Non-pigmented ciliary epithelial cell (primary cell): ENCODE measurements at places on chromosomes 11 and 22.
A peak's percentile ranks its signal among the peaks of the same experiment; 100 is the strongest.

DNA sequence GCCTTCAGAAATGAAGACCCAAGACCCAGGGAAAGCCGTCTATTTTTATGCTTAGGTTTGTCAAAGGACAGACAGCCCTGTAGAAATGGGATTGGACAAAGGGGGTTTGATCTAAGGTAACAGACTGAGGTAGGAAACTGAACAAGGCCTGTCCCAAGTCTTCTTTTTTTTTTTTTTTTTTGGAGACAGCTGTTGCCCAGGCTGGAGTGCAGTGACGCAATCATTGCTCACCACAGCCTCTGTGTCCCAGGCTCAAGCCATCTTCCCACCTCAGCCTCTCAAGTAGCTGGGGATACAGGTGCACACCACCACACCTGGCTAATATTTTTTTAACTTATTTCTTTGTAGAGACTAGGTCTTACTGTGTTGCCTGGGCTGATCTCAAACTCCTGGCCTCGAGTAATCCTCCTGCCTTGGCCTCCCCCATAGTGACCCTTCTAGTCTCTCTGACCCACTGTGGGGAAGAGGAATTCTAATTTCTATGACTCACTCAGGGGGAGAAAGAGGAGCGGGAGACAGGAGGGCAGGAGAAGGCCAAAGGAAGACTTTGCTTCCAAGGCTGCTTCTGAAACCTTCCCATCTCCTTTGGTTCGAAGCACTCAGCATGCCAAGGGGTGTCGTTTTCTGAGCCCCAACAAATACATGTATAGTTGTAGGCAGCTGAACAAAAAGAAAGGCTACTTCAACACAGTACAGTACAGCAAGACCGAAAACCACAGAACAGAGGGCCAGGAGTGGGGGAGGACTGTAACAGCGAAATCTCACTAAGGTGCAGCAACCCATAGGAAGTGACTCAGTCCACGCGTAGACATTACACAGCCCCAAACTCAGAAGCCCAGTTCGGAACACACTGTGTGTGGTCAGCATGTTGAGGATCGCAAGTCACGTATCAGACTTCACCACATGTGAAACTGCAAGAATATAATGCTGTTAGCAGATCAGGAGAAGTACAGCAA, 872 bp downstream of the TMA7B start:
- peak; percentile 99 for DNase-seq

GRCh38 chr11:132811649-132812048, 720.7 kb downstream of the OPCML start:
- DNase-seq, result no peak

DNA sequence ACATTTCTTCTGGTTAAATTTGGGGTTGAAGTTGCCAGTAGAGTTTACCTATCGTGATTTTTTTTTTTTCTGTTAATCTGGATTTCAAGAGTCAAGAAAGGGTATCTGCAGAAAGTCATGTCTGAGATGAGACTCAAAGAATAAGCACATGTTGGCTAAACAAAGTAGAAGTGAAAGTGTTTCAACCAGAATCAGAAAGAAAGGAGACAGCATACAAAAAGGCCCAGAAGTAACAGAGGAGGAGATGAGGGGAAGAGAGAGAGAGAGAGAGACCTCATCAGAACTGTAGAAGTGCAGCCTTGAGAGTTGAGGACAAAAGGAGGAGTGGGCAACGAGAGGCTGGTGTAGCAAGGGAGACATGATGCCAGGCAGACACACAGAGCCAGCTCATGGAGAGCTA, 54.9 kb downstream of the SVIP start:
- no peak for DNase-seq

DNA sequence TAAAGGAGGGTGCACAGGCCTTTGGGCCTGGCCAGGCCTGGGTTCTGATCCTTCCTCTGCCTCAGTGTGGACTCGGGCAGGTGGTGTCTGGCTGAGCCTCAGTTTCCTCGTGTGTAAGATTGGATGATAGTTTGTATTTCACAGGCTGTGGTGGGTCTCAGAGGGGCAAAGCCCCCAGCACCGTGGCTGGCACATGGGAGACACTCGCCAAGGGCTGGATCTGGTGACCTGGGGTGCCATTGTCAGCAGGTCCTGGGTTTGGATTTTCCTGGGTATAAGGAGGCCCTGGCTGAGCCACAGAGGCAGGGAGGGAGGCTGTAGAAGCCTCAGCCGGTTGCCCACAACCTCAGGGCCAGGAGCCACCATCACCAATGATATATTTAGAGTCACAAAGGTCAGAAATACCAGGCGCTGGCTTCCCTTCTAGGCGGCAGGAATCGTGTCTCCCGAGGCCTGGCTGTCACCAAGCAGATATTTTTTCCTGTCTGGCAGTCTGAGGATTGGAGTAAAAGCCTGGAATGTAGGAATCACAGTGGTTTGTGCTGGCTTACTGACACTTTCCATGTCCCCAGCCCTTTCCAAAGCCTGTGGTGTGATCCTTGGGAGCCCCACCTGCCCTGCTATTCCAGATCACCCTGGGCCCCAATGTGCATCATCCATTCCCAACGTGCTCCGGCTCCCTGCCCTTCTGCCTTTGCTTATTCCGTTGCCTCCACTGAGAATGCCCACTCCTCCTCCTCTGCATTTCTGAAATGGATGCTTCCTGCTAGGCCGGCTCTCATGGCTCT, 15.6 kb downstream of the KCNC1 start:
- no peak for DNase-seq

GRCh38 chr22:17902960-17903359, 121.4 kb downstream of the MICAL3 start:
- DNase-seq, result no peak

GRCh38 chr22:38017272-38017920, 33.0 kb upstream of the SOX10 start:
- no peak for DNase-seq

- DNase-seq, result no peak
Measured at GRCh38 chr11:72309641-72310040, 65.7 kb upstream of the PHOX2A start.

GRCh38 chr22:20852076-20852475, 6.5 kb downstream of the PI4KA start:
- DNase-seq, result no peak

- no peak for DNase-seq
Measured at GRCh38 chr11:44750551-44751465, 24.0 kb downstream of the TSPAN18 start.

DNA sequence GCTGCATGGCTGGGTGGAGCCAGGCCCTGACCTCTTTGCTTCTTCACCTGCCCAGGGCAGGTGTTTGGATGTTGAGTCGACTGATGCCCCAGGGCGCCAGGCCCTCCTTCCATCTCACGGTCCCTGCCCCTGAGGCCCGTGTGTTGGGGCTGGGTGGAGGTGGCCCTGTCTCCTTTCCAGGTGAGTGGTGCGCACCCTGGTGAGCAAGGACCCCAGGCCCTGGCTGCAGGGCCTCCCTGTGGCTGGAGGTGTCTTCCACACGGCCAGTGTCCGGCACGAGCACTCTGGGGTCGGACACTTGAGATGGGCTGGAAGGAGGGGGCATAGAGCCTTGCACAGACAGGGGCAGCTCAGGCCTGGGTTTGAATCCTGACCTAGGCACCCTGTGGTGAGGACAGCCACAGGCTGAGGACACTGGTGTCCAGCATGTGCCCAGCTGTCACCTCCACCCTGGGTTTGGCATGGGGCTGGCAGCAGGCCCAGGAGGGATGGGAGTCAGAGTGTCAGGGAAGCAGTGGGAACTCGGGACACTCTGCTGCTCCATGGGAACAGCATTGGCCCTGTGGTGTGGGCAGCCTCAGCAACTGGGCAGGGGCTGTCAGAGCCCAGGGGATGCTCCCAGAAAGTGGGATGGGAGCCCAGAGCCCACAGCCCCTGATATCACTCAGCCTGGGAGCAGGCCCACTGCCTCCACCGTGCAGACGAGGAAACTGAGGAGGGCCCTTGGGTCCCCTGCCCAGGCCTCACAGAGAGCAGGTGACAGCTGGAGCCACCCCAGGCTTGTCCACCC, 37.1 kb upstream of the CCDC188 start:
- DNase-seq, result no peak

DNA sequence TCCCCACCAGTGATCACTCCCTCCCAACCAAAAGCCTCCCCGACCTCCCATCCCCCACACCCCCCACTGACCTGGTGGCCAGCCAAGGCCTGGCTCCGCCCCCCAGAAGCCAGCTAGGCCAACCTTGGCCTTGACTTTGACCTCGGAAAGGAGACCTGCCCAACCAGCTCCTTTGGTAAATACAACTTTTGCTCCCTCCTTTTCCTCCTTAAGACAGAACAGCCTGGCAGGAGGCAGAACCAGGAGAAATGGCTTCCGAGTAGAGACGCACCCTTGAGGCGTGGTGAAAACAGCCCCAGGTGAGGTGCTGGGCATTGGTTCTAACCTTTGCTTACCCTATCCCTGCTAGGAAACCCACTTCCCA, 27.0 kb downstream of the PLEKHA7 start:
- no peak for DNase-seq

DNA sequence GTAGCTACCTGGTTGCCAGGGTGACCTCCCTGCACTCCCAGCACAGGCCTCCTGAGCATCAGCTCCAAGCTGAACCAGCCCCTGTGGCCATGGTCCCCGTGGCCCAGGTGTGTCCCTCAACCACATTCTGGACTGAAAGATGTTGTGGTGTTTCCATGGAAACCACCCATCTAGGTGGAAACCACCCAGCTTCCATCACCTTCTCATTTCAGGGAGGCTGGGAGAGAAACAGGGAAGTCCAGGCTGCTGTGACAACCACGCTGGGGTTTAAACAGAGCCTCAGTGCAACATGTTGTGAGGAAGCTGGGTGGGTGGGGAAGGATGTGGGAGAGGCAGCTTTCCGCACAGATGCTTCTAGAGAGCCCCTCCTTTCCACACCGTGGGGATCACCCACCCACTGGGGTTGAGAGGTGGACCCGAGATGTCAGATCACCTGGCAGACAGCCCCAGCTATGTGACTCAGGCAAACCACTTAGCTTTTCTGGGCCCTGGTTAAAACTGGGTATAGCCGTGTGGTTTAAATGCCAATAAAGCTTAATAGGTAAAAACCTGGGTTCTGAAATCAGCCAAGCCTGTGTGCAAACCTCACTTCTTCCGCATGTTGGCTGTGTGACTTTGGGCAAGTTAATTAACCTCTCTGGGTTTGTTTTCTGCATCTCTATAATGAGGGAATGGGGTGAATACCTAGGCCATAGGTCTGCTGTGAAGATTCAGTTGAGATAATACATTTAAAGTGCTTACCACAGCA, 46.4 kb downstream of the CD82 start:
- DNase-seq, result no peak

DNA sequence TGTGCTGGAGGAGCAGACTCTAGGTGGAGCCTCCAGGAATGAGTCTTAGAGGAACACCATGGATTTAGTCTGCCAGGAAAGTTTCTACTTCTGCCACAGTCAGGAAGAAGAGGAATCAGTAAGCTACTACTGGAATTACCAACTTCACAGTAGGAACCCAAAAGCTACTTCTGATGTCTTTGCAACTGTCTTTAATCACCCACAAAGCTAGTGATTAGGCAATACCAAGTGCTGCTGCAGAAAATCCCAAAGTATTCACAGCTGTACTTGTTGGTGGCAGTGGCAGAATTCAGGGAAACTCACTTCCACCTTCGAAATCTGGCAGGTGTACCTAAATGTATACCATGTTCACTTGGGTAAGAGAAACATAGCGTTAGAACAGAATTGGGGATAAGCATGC, 264.5 kb upstream of the SORL1-AS1 start:
- no peak for DNase-seq

DNA sequence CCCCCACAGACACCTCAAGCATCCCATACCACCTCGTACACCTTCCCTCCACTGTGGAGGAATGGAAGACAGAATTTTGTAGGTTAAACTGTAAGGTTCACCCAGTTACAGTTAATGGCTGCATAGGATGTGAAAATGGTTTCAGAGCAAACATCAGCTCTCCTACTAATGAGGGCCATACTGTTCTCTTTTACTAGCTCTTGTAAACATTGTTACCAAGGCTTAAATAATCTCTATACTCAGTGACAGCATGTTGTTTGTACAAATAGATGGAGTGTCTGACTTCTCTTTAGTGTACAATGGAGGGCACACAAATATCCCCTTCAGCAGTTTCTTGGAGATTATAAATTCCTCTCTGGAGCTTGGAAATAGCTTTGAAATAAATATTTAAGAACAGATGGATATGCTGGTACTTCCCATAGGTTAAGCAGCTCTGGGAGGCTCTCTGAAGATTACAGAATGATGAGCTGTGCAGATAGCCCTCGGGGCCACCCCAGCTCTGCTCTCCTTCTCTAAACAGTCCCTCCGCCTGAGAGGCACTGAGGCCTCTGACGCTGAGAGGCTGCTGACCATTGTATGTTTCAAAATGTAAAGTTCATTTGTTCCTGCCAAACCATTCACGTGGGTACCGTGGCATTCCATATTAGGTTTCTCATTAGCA, 25.7 kb downstream of the TTC12 start:
- no peak for DNase-seq

DNA sequence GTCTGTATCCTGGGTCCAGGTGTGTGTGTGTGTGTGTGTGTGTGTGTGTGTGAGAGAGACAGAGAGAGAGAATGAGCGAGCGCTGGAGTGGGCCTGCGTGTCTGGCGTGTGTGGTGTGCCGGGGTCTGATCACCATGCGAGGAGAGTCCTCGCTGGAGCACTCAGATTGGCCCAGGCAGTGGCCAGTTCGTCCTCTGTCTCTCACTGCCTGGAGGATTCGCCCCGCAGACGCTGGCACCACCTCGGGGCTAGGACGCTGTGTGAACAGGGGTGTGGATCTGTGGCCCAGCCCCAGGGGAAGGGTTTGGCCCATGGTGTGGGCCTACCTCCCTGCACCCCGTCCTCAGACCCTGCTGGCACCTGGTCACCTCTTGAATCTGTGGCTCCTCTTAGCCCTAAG, 11.6 kb upstream of the CACNA1I start:
- no peak for DNase-seq

GRCh38 chr22:38397189-38398085, 57.6 kb downstream of the KCNJ4 start:
- no peak for DNase-seq

- DNase-seq, result peak; percentile 44
Measured at GRCh38 chr11:44955015-44955738, 4.5 kb upstream of the TP53I11 start.

DNA sequence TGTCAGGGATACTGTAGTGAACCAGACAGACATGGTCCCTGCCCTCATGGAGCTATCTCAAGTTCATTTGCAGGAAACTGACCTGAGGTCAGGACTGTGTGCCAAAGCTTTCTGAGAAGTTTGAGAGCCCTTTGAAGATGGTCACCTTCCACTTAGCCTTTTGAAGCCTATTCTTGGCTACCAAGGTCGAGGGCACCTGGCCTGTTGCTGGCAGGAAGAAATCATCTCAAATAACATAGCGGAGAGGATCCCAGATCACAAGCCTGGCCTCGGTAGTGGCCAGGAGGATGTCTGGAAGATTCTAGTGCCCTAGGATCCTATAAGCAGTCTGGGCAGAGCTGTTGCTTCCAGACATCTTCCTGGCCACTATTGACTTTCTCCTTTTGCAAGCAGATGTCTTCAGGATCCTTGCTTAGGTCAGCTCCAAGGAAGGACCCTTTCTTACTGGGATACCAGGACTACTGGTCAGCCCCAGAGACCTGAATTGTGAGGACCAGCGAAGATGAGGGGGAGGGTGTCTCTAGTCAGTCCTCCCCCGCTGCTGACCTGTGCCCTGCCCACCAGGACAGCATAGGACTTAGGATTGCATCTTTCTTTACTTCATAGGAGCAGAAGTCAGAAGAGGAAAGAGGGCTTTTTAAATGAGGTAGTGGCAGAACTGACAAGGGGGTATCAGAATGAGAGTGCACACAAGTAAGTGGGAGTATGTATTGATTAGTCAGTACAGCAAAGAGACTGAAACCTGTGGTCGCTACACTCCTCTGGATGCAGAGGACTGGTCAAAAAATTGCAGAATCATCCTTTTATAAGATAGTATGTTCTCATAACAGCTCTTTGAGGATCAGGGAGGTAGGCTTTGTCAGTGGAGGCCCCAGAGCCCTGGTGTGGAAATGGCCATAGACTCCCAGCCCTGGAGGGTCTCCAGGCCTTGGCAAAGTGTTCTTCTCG, 94.8 kb downstream of the TEAD1 start:
- no peak for DNase-seq

GRCh38 chr22:43262990-43263644, 76.2 kb upstream of the TTLL12 start:
- no peak for DNase-seq
